ENCODE measurements at places on chromosomes 1 and 21.

DNA sequence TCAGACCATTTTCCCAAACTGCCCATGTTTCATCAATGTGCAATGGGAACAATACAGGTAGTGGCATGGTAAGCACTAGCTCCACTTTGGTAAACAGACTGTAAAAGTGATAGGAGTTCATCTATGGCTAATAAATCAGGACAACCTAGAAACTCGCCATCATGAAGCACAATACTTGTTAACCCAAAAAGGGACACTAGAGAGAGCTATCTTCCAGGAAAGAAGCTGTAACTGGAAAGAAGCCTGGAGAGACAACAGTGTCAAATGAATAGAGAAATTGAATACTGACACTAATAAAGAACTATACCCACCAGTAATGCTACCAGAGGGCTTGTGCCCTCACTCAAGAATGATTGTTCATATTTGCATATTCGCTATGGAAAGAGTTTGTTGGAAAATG, 164.7 kb upstream of the RGS18 start:
- no peak for DNase-seq

DNA sequence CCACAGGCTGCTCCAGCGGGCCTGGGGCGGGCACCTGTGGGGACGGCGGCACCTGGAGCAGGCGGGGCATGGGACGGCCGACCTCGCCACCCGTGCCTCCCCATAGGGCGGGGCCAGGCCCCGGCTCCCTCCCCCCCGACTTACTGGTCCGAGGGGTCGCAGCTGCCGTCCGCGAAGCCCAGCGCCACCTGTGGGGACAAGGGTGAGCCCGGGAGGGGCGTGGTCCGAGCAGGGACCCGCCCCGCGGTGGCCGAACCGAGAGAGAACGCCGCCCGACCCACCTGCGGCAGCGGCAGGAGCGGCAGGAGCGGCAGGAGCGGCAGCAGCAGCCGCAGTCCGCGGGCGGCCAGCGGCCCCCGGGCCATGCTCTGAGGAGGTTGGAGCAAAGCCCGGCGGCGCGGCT, at the start of gene TMEM52:
TSS of gene TMEM52 (minus strand) at position 379 of the 403 bp plus-strand sequence. CDS start at position 365, 14 bp downstream.
- no peak for DNase-seq

- DNase-seq: peak; percentile 35
Observed at GRCh38 chr1:222654849-222655248, 37.0 kb downstream of the MIA3 start.

- no peak for DNase-seq
Observed at GRCh38 chr1:175472464-175472863, 270.9 kb downstream of the TNR start.

DNA sequence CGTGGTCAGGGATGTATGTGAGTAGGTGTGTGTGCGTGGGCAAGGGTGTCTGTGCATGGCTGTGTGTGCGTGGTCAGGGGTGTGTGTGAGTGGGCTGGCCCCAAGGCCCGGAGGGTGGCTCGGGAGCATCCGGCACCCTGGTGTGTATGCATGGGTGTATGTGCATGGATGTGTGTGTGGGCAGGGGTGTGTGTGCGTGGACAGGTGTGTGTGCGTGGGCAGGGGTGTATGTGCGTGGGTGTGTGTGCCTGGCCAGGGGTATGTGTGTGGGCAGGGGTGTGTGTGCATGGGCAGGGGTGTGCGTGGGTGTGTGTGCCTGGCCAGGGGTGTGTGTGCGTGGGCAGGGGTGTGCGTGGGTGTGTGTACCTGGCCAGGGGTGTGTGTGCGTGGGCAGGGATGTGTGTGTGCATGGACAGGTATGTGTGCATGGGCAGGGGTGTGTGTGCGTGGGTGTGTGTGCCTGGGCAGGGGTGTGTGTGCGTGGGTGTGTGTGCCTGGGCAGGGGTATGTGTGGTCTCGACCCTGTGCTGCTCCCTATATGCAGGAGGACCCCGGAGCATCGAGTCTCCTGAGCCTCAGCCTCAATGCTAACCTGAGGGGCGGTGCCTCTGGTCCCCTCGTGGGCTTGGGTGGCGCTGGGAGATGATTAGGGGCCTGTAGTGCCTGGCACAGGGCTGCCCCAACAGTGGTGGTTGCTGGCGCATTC, 16.3 kb downstream of the ARHGEF16 start:
- no peak for DNase-seq

- no peak for DNase-seq
Observed at GRCh38 chr1:157399343-157399983, 152.9 kb downstream of the FCRL5 start.

Measured in AG08396 (cell line).